Mucosa of gallbladder (tissue), 1 donor: ENCODE measurements at places on chromosomes 13 and 19. TPM values are rescaled to one million over a fixed set of nuclear protein-coding genes. Genes with fewer than 3 reads are reported as not detected.

DNA sequence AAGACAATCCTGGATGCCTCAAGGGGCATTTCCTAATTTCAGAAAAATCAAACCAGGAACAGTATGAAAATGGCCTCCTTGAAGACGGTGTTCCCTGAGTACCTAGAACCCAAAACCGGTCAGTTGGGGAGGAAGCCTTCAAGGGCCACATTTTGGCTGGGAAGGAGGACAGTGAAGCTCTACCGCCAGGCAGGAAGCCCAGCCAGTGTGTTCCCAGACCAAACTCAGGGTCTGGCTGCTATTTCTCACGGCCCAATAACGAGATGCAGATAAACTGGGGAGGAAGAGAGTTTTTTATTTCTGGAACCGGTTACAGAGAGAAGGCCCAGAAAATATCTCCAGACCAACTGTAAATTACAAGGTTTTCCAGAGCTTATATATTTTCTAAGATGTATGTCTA, 24.3 kb upstream of the CEACAM21 start:
- no peak for DNase-seq

GRCh38 chr13:51645154-51645650, 60.9 kb downstream of the WDFY2 start:
- no peak for DNase-seq

DNA sequence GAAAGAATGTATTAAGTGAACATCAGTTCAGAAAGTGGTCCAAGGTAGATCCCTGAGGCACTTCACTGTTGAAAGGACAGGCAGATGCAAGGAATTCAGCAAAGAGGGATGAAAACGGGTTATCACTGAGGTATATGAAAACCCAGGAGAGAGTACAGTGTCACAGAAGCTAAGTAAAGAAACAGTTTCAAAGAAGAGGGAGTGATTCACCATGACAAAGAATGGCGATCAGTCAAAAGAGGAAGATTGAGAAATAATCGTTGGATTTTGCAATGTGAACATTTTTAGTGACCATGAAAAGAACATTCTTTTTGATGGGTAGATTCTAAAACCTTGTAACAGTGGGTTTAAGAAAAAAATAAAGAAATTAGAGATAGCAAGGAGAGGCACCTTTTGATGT, 99.3 kb downstream of the EPSTI1 start:
- DNase-seq = no peak

GRCh38 chr13:22240716-22241115, 569.8 kb downstream of the FGF9 start:
- no peak for DNase-seq

- no peak for DNase-seq
Observed at GRCh38 chr19:43441716-43442115, 23.7 kb downstream of the LYPD3 start.

GRCh38 chr13:33535061-33535460, 249.5 kb upstream of the STARD13 start:
- no peak for DNase-seq

DNA sequence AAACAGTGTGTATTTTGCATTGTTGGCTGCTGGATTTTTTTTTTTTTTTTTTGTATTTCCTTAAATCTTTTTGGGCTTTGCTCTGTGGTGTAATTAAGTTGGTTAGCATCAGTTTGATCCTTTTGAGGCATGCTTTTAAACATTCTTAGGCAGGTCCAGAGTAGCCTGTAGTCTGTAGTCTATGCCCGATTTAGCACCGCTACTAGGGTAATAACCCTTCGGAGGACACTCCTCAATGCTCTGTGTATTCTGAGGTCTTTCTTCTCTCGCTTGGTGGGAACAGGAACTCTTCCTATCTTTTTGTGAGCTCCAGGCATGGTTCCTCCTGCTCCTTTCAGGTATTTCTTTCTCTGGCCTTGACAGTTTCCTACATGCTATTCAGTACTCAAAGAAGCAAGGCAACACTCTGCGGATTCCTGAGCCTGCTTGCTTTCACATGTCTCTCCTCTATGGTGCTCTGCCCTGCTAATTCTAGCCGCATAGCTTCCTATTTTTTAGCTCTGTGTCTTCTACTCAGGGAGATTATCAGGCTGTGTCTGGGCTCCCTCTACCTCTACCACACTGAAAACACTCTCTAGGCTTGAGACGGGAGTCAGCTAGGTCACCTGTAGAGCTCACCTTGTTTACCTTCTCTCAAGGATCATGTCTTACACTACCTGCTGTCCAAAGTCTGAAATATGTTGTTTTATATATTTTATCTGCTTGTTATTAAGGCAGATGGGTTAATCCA, 195.1 kb downstream of the NDFIP2 start:
- no peak for DNase-seq

- no peak for DNase-seq
Observed at GRCh38 chr13:41059456-41060081, 1.7 kb upstream of the WBP4 start.

- no peak for DNase-seq
Observed at GRCh38 chr13:25170554-25171111, 1.5 kb downstream of the AMER2 start.

DNA sequence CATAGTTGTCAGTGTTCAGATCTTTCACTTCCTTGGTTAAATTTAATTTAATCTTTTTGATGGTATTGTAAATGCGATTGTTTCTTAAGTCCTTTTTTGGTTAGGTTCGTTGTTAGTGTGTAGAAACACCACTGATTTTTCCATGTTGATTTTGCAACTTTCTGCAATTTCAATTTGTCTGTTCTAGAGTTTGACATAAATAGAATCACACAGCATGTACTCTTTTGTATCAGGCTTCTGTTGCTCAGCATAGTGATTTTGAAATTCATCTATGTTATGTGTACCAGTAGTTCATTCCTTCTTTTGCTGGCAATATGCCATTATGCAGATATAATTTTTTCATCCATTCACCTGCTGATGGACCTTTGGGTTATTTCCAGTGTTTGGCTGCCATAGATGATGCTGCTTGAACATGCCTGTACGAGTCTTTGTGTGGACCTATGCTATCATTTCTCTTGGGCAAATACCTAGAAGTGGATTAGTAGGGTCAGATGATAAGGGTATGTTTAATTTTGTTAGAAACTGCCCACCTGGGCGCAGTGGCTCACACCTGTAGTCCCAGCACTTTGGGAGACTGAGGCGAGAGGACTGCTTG, 33.1 kb downstream of the BICRA start:
- no peak for DNase-seq

DNA sequence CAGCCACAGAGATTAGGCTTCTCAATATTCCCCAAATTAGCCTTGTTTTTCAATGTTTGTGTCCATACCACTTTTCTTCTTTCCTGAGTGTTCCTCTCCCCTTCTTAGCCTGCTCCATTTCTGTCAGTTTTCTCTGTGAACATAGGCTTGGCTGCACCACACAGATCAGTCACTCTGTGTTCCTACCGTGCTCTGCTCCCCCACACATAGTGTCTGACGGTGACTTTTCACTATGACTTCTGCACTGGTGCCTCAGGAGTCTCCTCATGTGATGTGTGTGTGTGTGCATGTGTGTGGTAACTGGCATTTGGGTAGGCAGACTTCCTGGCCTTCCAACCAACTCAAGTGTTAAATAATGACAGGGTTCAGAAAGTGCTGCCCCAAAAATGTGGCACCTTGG, 47.9 kb upstream of the MYCBP2 start:
- no peak for DNase-seq

- no peak for DNase-seq
Observed at GRCh38 chr19:1240925-1241324, 626 bp upstream of the ATP5F1D start.

- no peak for DNase-seq
Observed at GRCh38 chr19:13408889-13409518, 97.3 kb downstream of the CACNA1A start.

- no peak for DNase-seq
Observed at GRCh38 chr19:43720936-43721335, 5.1 kb downstream of the IRGC start.

- DNase-seq = no peak
Observed at GRCh38 chr13:101397742-101398141, 18.6 kb downstream of the NALCN start.

DNA sequence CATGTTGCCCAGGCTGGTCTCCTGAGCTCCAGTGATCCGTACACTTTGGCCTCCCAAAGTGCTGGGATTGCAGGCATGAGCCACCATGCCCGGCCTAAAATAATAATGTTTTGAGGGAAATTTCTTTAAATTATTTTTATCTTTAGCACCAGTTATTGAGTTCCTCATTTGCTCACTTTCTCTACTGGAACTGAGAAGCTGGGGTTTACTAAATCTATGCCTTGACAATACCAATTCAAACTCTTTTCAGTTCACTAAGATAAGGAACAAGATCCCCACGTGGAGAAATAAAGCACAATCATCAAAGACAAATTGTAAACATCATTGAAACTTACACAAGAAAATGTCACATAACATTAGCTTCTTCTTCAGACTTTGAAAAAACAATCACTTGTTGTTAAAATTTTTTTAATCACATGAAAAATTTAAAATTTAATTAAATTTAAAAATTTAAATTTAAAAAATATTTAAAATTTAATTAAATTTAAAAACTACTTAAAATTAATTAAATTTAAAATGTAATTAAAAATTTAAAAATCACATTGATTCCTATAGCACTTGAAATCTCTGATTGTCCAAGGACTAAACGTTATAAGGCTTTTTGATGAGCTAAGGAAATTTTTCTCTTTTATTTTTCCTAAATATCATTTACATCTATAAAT, 25.2 kb upstream of the XPO4 start:
- no peak for DNase-seq

DNA sequence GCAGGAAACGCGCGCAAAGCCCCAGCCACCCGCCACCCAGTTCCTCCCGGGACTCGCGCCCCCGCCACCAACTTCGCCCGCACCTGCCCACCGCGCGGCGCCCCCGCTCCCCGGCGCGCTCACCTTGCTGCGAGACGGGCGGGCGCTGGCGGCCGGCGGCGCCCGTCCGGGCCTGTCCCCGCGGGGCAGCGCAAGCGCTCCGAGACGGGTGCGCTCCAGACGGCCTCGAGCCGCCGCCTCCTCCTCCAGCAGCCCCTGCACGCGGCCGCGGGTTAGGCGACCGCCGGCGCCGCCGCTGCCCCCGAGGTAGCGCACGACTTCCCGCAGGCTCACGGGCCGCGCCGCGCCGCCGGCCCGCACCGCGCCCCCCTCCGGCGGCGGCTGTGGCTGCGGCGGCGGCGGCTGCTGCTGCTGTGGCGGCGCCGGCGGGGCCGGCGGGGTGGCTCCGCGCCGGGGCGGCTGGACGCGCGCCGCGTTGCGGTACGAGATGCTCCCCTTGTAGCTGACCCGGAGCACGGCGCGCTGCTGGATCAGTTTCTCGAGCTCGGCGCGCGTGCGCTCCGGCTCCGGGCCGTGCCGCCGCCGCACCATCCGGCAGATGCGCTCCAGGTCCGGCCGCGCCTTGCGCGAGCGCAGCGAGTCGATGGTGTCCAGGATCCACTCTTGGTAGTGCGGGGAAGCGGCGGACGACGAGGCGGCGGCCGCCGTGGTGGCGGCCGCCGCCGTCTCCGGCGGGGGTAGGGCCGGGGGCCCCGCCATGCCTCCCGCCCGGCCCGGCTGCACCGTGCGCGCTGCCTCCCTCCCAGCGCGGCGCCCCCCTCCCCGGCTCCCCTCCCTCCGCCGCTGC, 666 bp downstream of the SAMD1 start:
- DNase-seq = peak; percentile 42

- DNase-seq = peak; percentile 82
Observed at GRCh38 chr19:10749435-10750384, 31.8 kb downstream of the DNM2 start.

- DNase-seq = no peak
Observed at GRCh38 chr19:525029-525428, 6.5 kb upstream of the CDC34 start.

GRCh38 chr19:49741210-49741844, 21.8 kb downstream of the TSKS start:
- DNase-seq = no peak

GRCh38 chr13:56735537-56735942, 405.2 kb upstream of the PRR20A start:
- no peak for DNase-seq

- no peak for DNase-seq
Observed at GRCh38 chr13:46609726-46610125, 56.8 kb downstream of the LRCH1 start.

DNA sequence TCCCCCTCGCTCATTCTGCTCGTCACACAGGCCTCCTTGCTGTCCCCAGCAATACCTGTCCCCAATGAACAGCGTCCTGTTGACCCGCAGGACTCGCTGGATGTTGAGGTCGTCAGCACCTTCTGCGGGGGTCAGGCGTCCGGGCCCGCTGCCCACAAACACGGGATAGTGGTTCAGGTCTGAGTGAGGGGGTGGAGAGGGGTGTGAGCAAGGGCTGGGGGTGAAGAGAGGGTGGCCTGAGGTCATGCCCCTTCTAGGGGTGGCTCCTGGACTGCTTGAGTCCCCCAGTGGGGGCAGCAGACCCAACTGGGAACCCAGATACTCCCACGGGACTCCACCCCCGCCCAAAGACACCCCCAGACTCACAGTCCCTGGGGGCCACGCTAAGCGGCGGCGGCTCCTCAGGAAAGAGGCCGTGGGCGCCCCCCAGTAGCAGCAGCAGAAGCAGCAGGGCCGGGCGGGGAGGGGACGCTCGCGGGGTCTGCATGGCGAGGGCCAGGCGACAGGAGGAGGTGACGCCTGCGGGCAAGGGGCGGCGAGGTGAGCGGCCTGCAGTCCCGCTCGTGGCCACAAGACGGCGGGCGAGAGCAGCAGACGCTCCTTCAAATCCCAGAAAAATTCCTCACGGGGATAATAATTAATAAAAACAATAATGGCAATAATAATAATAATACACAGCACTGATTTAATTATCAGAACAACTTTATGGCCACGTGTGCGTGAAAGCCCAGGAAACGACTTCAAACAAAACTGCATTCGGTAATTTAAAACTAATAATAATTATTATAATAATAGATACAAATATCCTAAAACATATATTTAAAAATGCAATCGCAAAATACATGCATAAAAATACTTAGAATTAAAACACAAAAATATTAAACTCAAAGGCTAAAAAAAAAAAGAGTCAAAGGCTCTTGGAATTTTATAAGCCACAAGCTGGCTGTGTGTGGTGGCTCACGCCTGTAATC, 1.2 kb downstream of the SEMA6B start:
- no peak for DNase-seq

GRCh38 chr13:99909836-99910619, 61.5 kb downstream of the ZIC5 start:
- DNase-seq = no peak

- DNase-seq = no peak
Observed at GRCh38 chr13:42807241-42807640, 25.9 kb downstream of the FAM216B start.

DNA sequence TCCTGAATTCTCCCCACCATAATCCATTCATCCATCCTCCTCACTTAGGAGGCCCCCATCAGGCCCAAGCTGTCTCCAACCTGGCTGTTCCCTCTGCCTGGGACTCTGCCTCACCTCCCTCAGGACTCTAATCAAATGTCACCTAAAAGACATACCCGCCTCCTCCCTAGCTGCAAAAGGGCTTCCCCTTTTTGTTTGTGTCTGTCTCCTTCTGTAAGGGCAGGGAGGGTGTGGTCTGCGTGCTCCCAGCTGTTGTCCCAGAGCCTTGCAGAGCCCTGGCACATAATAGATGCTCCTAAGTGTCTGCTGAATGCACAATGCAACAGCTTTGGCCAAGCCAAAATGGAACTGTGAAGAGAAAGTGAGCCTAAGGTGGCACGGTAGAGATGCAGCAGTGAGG, 4.4 kb downstream of the TRIR start:
- no peak for DNase-seq

Gene ZNF112
- total RNA-seq = 6.0 TPM

Gene OVOL3
- not detected for total RNA-seq

Gene MIA
- total RNA-seq = 4.5 TPM

Gene LPAR6
- total RNA-seq = 34.9 TPM

Gene LSR
- 229 TPM for total RNA-seq

Gene NAPSA
- total RNA-seq = 8.1 TPM

Gene SELENOV
- total RNA-seq = not detected

Gene NLRP11
- total RNA-seq = 0.17 TPM
